A673 (cell line): ENCODE measurements at places on chromosomes 13 and 19.

DNA sequence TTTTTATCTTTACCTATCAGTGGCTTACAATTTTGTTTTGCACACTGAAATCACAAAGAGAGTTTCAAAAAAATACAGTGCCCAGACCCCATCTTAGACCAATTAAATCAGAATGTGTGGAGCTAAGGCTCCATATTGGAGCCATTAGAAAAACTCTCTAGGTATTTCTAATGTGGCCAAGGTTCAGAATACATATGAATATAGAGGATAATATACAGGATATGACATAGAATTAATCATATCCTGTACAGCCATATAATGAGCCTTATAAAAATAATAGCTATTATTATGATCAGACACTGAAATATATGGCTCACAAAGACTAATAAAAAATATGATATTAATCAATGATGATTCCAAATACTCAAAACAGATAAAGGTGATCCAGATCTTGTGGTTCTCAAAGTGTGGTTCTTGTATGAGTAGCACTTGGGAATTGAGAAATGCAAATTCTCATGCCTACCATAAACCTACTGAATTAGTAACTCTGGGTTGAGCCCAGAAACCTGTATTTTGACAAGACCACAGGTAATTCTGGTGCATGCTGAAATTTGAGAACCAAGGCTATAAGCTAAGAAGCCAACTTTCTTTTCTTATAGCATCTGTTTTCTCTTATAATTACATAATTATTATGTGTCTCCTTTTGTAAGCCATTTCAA lies 408.0 kb downstream of the DIAPH3 start:
- H3K4me1 ChIP-seq: peaks cover 51% of the 10 kb centered on the region
- H3K27ac ChIP-seq: peak overlapping the region; percentile 70
- no peak overlapping the region for H3K4me3 ChIP-seq

DNA sequence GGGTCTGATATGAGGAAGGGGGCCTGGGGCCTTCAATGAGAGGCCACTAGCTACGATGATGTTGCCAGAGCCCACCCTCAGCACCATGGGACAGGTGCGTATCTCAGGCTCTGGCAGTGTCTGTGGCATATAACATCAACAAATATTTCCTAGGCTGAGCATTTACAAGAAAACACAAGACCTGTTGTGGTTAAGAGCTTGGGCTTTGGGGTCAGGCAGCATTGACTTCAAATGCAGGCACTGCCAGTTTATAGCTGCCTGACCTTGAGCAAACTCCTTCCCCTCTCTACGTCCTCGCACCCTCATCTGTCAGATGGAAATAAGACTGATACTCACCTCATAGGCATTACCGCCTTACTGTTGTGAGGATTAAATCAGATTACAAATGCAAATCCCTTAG lies 156.0 kb downstream of the KATNAL1 start:
- DNase-seq: no peak
- H3K4me1 ChIP-seq: peaks cover 7% of the 10 kb centered on the region
- no peak overlapping the region for H3K27ac ChIP-seq
- no peaks in the 10 kb centered on the region for H3K27me3 ChIP-seq
- H3K4me3 ChIP-seq: no peak overlapping the region

DNA sequence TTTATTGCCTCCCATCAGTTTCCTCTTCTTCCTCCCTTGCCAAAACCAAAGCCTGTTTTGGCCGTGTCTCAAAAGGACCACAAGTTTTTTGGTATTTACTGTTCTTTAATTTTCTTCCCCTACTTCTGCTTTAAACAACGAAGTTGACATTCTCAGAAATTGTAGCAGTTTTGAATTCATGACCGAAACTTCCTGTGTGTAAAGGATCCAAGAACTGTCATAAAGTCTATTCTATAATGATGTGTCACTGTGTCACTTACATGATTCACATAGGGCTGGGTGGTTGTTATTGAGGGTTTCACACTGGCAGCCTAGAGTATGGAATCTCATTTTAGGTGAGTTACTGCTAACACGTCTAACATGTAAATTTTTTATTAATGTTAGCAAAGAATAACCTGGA lies 741.0 kb upstream of the KLHL1 start:
- no peaks in the 10 kb centered on the region for H3K36me3 ChIP-seq
- DNase-seq: peak; percentile 51
- no peak overlapping the region for H3K27ac ChIP-seq
- no peak overlapping the region for H3K4me3 ChIP-seq

GRCh38 chr13:70714993-70715392 lies 606.7 kb upstream of the KLHL1 start:
- H3K4me3 ChIP-seq: no peak overlapping the region
- H3K4me1 ChIP-seq: no peaks in the 10 kb centered on the region
- H3K27me3 ChIP-seq: no peaks in the 10 kb centered on the region

- H3K4me1 ChIP-seq: no peaks in the 10 kb centered on the region
- no peaks in the 10 kb centered on the region for H3K27me3 ChIP-seq
- H3K4me3 ChIP-seq: no peak overlapping the region
- H3K36me3 ChIP-seq: no peaks in the 10 kb centered on the region
- no peak overlapping the region for H3K27ac ChIP-seq
- no peak for DNase-seq
Measured at GRCh38 chr13:70237131-70237530, 128.9 kb upstream of the KLHL1 start.

- peak; percentile 88 for DNase-seq
- H3K36me3 ChIP-seq: peaks cover 51% of the 10 kb centered on the region
- no peaks in the 10 kb centered on the region for H3K4me1 ChIP-seq
Measured at GRCh38 chr19:47210689-47211316, 20.2 kb downstream of the BBC3 start.

- H3K4me3 ChIP-seq: no peak overlapping the region
- no peak overlapping the region for H3K27ac ChIP-seq
- H3K27me3 ChIP-seq: no peaks in the 10 kb centered on the region
Measured at GRCh38 chr13:30429235-30429634, 6.9 kb downstream of the UBE2L5 start.

GRCh38 chr19:56875717-56876116 lies 35.2 kb upstream of the PEG3 start:
- no peak overlapping the region for H3K4me3 ChIP-seq
- no peaks in the 10 kb centered on the region for H3K27me3 ChIP-seq
- H3K27ac ChIP-seq: no peak overlapping the region
- H3K36me3 ChIP-seq: no peaks in the 10 kb centered on the region

DNA sequence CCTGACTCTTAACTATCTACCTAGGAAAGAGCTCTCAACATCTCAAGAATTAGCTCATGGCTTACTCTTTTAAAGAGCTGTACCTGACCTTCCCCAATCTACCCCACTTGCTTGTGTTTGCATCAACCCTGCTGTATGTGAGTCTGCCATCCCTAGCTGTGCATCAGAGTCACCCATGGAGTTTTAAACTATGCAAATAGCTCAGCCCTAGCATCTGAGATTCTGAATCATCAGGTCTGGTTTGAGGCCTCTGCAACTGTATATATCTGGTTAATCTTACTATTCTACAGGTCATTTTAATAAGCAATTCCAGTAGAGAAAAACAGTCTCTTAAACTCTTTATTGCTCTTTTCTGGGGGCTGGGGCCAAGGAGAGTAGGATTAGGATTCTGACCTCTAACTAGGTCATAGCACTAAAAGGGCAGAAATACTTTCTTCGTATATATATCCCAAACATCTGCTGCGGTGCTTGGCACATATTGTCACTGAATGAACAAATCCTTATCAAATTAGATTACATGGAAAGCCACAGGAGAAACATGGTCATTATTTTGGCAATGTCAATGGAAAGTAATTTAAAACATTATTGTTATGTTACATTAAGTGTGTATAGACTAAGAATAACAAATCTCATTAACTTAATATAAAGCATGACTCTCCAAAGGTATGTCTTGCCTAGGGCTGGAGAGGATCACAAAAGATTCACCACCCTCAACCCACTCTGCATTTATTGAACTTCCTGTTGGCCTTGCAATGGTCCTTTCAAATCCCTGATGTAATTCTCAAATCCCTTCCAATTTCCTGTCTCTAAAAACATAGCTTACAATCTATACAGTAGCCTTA lies 232.2 kb downstream of the DACH1 start:
- no peaks in the 10 kb centered on the region for H3K36me3 ChIP-seq
- peaks cover 35% of the 10 kb centered on the region for H3K4me1 ChIP-seq
- no peaks in the 10 kb centered on the region for H3K27me3 ChIP-seq
- H3K27ac ChIP-seq: no peak overlapping the region
- no peak overlapping the region for H3K4me3 ChIP-seq

- no peaks in the 10 kb centered on the region for H3K27me3 ChIP-seq
- no peak for DNase-seq
- H3K36me3 ChIP-seq: no peaks in the 10 kb centered on the region
- no peak overlapping the region for H3K4me3 ChIP-seq
Measured at GRCh38 chr13:40672765-40673397, 6.4 kb upstream of the FOXO1 start.
